ENCODE measurements at places on chromosomes 3 and 15. TPM values are rescaled to one million over a fixed set of nuclear protein-coding genes. Genes with fewer than 3 reads are reported as not detected.
A peak's percentile ranks its signal among the peaks of the same experiment; 100 is the strongest.

- H3K4me1 ChIP-seq: no peaks in the 10 kb centered on the region
- no peak overlapping the region for H3K4me3 ChIP-seq
- no peaks in the 10 kb centered on the region for H3K36me3 ChIP-seq
- no peaks in the 10 kb centered on the region for H3K27me3 ChIP-seq
- H3K27ac ChIP-seq: no peak overlapping the region
- no peak for DNase-seq
Measured at GRCh38 chr3:133211449-133211848, 173.3 kb downstream of the TMEM108 start.

DNA sequence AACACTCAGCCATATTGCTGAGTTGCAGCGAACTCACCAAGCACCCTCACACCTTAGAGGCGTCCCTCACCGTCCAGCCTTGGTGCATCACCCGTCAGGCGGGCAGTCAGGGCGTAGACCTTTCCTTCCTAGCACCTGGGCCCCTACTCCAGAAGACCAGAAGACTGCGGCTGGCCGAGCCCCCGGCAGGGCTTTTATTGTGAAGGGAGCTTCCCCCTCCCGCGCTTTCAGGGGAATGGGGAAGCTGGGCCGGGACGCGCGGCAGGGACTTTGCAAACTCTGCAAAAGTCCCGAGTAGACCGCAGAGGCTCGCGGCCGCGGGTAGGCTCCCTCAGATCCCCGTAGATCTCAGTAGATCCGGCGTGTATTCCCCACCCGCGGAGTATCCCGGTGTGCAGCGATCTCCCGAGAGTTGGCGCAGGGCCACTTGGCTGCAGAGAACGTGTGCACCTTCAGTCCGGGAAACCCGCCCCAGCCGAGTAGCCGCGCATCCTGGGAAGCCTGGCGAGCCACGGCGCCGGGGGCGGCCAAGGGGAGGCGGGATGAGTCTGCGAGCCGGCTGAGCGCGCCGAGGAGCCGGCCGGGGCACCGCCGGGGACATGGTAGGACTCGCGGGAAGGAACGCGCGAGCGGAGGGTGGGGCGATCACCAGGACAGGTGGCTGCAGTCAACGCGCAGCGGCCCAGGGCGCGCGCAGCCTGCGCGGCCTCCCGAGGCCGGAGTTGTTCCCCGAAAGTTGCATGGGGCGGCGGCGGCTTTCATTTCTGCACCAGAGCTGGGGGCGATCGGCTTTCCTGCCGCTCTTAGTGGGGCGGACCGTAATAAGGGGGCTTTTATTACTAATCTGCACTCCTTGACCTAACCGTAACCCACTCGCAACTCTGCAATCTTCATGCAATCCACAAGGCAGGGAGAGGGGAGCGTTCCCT is at the start of gene GASK1A:
GASK1A (plus strand) TSS at position 268 of the 929 bp plus-strand sequence; CDS start at position 600, 332 bp downstream.
- H3K4me1 ChIP-seq: peaks cover 5% of the 10 kb centered on the region
- H3K36me3 ChIP-seq: no peaks in the 10 kb centered on the region
- peaks cover 26% of the 10 kb centered on the region for H3K27me3 ChIP-seq
- peak within 1 kb of the TSS; percentile 46 for H3K4me3 ChIP-seq
- no peak within 1 kb of the TSS for H3K27ac ChIP-seq

DNA sequence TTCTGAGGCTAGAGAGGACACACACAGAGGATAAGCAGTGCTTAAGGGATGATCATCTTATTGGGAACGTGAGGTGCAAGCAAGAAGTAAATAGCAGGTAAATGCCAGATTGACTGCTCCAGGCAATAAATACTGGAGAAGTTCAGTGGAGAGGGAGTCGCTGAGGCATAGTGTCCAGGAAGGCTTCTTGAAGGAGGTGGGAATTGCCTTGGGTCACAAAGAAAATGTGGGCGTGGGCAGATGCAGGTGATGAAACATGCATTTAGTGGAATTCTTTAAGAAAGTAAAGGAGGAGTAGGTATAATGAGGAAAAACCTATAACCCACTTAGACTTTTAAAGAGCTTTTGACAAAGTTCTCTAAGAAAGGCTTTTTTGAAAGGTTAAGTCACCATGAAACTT is 7.4 kb upstream of the SEMA5B start:
- no peak for DNase-seq
- peaks cover 20% of the 10 kb centered on the region for H3K27me3 ChIP-seq
- H3K4me3 ChIP-seq: no peak overlapping the region
- peaks cover 4% of the 10 kb centered on the region for H3K4me1 ChIP-seq
- no peaks in the 10 kb centered on the region for H3K36me3 ChIP-seq

DNA sequence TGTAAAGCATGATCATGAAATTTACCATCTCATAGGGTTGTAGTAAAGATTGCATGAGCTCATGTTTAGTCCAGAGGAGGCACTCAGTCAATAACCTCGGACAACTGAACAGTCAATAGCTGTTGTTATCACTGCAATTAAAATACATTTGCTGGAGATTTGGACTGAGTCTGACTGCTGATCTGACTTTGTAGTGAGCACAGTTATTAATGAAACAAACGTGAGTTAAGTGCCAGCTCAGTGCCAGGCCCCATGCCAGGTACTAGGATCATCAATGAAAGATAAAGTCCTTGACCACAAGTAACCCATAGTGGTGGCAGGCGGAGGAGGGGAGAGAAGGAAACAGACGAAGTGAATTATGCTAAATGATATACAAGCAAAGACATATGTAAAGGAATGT is 43.7 kb upstream of the PRICKLE2 start:
- H3K4me1 ChIP-seq: no peaks in the 10 kb centered on the region
- no peak for DNase-seq
- H3K36me3 ChIP-seq: no peaks in the 10 kb centered on the region
- H3K4me3 ChIP-seq: no peak overlapping the region

DNA sequence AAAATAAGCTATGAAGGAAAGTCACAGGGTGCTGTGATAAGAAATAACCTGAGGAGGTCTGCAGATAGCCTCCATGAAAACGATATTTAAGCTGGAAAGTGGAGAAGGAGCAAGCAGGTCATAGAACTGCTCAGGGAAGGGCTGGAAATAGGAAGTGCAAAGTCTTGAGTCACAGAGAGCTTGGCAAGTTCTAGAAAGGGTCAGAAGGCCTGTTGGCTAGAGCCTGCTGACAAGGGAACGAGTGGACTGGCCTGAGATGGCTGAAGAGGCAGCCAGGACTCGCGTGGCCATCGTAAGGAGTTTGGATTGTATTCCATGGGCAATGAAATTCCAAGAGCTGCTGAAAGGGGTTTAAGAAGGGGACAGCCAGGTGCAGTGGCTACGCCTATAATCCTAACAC is 64.7 kb upstream of the IL12A start:
- H3K36me3 ChIP-seq: no peaks in the 10 kb centered on the region
- H3K27ac ChIP-seq: no peak overlapping the region
- no peak overlapping the region for H3K4me3 ChIP-seq
- no peaks in the 10 kb centered on the region for H3K27me3 ChIP-seq
- no peak for DNase-seq
- H3K4me1 ChIP-seq: no peaks in the 10 kb centered on the region

DNA sequence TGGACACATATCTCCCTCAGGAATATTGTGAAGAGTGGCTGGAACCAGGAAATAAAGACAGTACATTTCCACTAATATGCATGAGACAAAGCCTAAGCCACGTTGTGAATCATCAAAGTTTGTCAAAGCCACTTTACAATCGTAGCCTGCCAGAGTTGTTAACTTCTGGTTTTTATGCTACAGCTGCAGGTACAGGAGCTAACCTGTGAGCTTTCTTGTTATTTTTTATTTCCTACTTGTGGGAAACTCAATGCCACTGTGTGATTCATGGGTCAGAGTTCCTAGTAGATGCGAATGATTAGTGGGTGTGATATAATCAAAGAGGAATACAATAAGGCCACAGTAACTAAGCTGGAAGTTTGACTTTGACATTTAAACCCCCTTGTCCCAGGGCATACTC is 44.4 kb upstream of the TEX9 start:
- no peak overlapping the region for H3K4me3 ChIP-seq
- peak overlapping the region; percentile 30 for H3K27ac ChIP-seq
- H3K4me1 ChIP-seq: peaks cover 8% of the 10 kb centered on the region
- no peaks in the 10 kb centered on the region for H3K27me3 ChIP-seq

- no peak for DNase-seq
- H3K4me1 ChIP-seq: peaks cover 5% of the 10 kb centered on the region
- H3K27me3 ChIP-seq: no peaks in the 10 kb centered on the region
- H3K36me3 ChIP-seq: no peaks in the 10 kb centered on the region
- no peak overlapping the region for H3K27ac ChIP-seq
- H3K4me3 ChIP-seq: no peak overlapping the region
Measured at GRCh38 chr3:117150628-117151027, 441.0 kb downstream of the TUSC7 start.

- no peak overlapping the region for H3K27ac ChIP-seq
- peak overlapping the region; percentile 78 for H3K4me3 ChIP-seq
- DNase-seq: no peak
- H3K4me1 ChIP-seq: no peaks in the 10 kb centered on the region
- no peaks in the 10 kb centered on the region for H3K27me3 ChIP-seq
Measured at GRCh38 chr3:121836064-121836463, 1.1 kb downstream of the EAF2 start.

DNA sequence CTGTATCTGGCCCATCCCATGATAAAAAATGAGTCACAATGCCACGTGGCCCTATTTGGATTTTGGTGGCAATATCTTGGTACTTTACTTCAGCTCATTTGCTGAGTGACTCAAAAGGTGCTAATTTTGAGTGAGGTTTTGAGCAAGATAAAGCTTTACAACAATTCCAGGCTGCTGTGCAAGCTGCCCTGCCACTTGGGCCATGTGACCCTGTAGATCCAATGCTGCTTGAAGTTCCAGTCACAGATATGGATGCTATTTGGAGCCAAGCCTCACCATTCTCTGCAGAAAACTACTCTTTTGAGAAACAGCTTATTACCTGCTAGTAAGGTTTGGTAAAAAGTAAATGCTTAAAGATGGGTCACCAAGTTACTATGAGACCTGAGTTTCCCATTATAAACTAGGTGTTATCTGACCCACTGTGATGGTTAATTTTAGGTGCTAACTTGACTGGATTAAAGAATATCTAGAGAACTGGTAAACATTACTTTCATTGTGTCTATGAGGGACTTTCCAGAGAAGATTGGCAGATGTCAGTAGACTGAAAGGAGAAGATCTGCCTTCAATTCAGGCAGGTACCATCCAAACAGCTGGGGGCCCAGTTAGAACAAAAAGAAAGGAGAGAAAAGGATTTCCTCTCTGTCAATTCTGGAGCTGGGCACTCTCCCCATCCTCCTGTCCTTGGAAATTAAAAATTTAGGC is 1083.9 kb downstream of the DIPK2A start:
- no peaks in the 10 kb centered on the region for H3K27me3 ChIP-seq
- H3K36me3 ChIP-seq: no peaks in the 10 kb centered on the region
- no peak for DNase-seq
- H3K27ac ChIP-seq: no peak overlapping the region

- H3K4me1 ChIP-seq: no peaks in the 10 kb centered on the region
- H3K27me3 ChIP-seq: no peaks in the 10 kb centered on the region
- DNase-seq: no peak
- H3K27ac ChIP-seq: no peak overlapping the region
- no peaks in the 10 kb centered on the region for H3K36me3 ChIP-seq
Measured at GRCh38 chr15:57743424-57743823, 36.9 kb downstream of the POLR2M start.

DNA sequence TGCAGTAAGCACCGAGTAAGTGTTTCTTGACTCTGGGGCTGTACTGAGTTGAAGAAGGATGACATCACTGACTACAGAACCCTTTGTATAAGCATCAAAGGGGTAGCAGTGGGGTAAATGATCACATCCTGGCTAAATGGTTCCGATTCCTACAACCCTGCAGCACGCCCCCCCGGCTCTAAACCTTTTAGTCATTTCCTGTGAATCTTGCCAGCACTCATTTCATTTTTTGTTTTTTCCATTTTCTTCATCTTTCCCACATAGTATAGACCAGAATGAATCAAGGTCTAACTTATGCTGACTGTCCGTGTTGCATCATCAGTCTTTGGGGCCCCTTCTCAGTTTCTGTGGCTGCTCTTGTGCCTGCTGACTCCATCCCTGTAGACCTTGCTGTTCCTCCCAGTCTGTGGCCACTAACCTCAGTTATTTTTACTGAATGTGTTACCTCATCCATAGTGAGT is 383.1 kb upstream of the TPRG1 start:
- H3K27ac ChIP-seq: no peak overlapping the region
- DNase-seq: no peak
- no peak overlapping the region for H3K4me3 ChIP-seq
- H3K4me1 ChIP-seq: no peaks in the 10 kb centered on the region
- H3K27me3 ChIP-seq: no peaks in the 10 kb centered on the region

- no peak overlapping the region for H3K4me3 ChIP-seq
- H3K36me3 ChIP-seq: no peaks in the 10 kb centered on the region
- no peak for DNase-seq
Measured at GRCh38 chr3:21691036-21691435, 60.0 kb downstream of the ZNF385D start.

The AGTR1 gene
- polyA plus RNA-seq: 1.3 TPM

The STARD9 gene
- polyA plus RNA-seq: 10.3 TPM

The LNP1 gene
- 2.2 TPM for polyA plus RNA-seq

The USP50 gene
- 0.13 TPM for polyA plus RNA-seq

The ZPLD1 gene
- 0.22 TPM for polyA plus RNA-seq

The CCK gene
- 119 TPM for polyA plus RNA-seq

The DPPA4 gene
- 1.3 TPM for polyA plus RNA-seq

The NSUN3 gene
- 11.8 TPM for polyA plus RNA-seq

The MYEF2 gene
- 28.8 TPM for polyA plus RNA-seq

The SLCO2A1 gene
- polyA plus RNA-seq: 8.2 TPM
